ENCODE measurements at places on chromosomes 4 and X.

DNA sequence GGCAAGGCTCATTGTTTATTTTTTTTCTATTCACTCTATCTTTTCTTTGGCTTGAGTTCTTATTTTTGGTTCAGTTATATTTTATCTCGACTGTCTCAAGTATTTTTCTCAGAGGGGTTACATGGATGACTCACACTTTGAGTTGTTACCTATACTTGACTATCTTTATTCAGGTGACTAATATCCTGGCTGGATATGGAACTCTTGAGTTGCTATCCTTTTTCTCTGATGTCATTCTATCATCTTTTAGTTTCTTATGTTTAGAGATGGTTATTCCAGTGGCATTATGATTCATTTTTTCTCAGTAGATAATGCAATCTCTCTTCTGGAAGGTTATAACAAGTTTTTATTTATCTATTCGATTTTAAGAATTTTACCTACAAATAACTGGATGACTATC is 117.9 kb downstream of the COX18 start:
- DNase-seq = no peak

- no peak for DNase-seq
Measured at GRCh38 chrX:68870357-68870756, 41.5 kb downstream of the EFNB1 start.

DNA sequence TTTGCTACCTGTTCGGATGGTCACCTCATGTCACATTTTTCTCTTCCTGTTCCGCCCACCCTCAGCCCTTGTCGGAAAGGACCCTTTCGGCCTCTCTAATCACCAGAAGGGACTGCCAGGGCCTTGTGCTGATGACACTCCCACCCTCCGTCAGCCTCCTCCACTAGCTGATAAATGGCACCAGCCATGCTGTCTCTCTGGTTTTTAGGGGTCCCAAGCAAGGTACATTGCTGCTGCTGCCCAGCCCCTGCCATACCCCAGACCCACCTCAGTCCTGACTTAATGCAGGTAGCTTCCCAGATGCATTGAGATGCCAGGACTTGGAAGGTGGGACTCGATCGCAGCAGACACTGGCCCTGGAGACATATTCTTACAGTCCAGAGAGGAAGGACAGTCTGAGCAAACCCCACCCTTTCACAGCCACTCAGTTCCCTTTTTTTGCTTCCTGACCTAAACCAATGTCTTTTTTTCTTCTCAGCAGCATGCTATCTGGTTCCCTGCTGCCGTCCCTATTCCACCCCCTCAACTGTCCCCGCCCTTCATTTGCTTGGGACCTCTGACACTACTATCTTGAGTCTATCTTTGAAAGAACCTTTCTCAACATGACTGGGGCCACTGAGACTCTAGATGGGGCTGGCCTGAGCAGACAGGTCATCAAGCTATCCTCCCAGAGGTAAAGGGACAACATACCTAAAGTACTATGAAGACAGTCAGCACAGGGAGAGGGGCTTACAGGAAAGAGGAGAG is at the start of gene BTK:
Gene BTK (minus strand): TSS at position 397 of the 747 bp plus-strand sequence. CDS start 10,907 bp downstream, outside the sequence.
- DNase-seq = no peak

DNA sequence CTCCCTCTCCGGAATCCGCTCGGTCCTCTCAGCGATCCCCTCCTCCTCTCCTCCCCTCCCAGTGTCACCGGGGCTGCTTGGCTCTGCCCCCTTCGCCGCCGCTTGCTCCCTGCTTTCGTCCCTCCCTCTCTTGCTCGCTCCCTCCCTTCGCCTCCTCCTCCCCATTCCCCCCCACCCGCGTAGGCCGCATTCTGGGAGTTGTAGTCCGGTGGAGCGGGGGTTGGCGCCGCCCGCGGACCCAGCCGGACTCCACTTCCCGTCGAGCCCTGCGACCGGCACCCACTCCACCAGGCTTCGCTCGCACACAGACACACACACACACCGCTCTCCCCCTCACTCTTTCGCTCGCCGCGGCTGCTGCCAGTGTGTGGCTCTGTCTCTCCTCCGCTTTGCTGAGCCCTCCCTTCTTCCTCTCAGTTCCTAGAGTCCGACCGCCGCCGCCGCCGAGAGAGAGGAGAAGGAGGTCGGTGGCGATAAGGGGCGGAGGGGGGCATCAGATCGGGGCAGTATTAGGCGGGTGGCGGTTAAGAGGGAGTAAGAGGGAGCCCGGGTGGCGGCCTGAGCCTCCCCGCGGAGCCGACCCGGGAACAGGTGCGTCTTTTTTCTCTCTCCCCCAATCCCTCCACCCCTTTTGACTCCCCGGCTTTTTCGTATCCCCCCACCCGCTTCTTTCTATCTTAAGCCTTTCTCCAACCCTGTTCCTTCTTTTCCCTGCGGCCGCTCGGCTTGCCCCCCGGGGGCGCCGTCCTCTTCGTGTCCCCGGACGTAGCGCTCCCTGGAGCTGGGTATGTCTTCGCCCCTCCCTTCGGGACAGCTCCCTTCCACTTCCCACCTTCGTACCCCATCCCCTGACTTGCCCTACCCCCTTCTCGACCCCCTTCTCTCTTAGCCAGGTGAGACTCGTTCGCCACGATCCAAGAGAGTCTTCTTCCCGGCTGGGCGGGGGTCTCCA is at the start of gene BCORL1:
Gene BCORL1 (plus strand): TSS at position 336 of the 952 bp plus-strand sequence. CDS start 22,597 bp downstream, outside the sequence.
- peak; percentile 81 for DNase-seq

GRCh38 chr4:55251342-55251741 is 94.7 kb upstream of the SRD5A3 start:
- DNase-seq = no peak

DNA sequence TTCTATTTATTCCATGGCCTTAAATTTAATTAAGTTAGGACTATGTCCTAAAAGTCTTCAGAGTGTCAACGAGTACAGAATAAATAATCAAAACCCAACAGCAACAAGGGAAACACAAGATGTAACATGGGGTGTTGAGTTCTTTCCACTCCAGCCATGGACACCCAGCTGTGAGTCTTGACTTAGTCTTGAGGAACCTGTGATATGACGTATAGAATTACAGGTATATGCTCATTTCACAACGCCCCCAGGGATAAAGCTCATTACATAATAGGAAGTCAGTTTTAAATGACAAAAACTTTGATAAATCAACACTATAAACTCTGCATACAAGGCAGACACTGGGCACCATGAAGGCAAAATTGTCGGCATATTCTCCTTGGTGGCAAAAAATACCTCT is 200.0 kb upstream of the CASK start:
- DNase-seq = no peak

DNA sequence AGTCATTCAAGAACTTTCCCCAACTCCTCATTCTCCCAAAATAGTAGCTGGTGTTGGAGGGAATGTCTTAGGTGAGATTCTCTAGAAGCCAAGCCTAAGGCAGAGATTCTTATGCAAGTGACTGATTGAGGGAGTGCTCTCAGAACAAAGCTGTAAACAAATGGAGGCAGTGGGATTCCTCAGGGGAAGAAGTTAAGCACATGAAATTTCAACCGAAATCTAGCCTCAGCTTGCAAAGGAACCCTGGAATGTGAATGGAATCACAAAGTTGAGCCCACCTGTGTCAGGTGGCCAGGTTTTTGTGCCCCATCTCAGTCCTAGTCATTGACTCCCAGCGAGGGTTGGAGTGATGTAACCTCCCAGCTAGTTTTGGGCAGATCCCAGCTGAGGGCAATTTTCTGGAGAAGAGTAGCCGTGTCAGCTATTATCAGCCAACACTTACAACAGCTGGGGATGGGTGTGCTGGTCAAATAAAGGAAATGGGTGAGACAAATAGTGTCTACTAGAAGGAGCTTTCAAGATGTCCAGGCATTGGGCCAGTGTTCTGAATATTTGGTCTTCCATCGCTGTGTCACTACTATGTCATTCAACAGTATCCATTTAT is 29.7 kb upstream of the FGF2 start:
- DNase-seq = no peak

GRCh38 chr4:77040854-77041725 is 34.7 kb downstream of the CCNI start:
- DNase-seq = no peak

DNA sequence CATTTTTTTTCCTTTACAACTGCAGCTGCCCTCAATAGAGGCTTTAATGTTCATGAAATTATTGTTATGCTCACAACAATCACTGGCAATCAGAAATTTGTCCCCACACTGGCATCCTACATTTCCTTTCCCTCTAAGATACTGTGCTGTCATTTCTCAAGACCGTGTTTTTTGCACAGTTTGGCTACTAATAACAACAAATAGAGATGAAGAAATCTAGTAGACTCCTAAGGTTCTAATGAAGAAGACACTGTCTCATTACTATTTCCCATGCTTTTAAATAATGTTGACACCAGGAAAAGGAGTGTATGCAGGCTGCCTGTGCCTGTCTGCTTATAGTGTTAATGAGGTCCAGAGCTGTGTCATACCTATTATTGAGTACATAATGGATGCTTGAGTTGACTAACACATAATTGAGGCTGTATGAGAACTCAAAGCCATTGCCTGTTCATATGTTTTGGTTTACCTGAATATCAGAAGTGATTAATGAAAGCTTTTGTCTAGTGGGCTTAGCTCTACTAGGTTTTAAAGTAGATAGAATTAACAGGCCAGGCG is 1.5 kb upstream of the EIF4E start:
- DNase-seq = no peak

- DNase-seq = no peak
Measured at GRCh38 chrX:45134775-45135174, 65.9 kb downstream of the DIPK2B start.

- DNase-seq = no peak
Measured at GRCh38 chrX:16934185-16934584, 12.3 kb upstream of the REPS2 start.

GRCh38 chr4:176340871-176341685 is 21.3 kb downstream of the SPCS3 start:
- no peak for DNase-seq

GRCh38 chr4:17490575-17491059 is 21.3 kb downstream of the QDPR start:
- no peak for DNase-seq

DNA sequence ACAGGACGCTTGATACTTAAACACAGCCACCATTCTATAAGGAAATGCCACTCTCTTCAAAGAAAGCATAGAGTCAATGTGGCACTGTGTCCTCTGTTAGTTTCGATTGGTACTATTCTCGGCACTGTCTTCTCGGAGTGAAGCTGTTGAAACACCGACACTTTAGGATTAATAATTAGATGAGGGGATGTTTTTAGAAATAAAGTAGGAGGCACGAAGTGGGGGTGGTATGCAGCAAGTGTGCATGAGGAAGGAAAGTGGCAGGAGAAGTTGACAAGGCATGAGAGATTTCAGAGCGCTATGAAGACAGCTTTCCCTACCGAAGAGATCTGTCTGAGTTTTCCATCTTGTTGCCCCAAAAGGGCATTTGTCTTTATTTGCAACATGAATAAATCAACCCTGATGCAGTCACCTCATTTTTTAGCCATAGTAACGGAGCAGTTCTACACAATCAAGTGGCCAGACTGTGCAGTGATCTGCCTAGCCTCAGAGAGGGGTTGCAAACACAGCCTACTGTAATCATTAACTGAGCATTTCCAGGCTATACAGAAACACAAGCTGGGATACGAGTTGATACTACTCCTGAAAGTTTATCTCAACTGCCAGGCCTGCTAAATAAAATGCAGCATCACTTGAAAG is 8.3 kb downstream of the GPRIN3 start:
- DNase-seq = no peak

DNA sequence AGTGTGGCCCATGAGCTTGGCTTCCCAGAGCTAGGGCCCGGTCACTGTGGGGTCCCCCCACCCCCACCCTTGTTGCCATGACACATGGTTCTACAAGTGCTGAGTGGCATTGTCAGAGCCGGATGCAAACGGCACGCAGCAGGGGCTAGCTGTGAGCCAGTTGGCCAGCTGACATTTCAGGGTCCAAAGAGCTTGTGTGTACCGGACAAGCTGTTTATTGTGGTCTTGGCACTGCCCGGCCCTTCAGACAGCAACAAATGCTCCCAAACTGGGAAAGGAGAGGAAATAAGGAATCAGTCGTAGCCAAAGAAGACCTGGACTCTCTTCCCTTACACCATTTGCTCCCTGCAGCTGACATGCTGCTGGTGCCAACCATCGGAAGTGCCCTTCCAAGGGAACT is 36.8 kb downstream of the TSC22D3 start:
- DNase-seq = no peak

GRCh38 chr4:7770224-7771050 is 169.2 kb downstream of the AFAP1 start:
- no peak for DNase-seq

DNA sequence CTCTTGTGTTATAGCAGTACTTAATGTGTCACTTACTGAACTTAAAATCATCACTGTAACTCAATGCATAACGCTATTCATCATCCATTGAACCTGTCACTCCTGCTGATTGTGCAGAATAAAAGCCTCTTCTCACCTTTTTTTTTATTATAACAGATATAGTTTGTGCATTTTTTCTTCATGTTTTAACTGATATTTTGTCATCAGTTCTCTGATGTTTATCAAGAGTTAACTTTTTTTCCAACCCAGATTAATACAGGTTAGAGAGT is 100.4 kb downstream of the SLIT2 start:
- no peak for DNase-seq

DNA sequence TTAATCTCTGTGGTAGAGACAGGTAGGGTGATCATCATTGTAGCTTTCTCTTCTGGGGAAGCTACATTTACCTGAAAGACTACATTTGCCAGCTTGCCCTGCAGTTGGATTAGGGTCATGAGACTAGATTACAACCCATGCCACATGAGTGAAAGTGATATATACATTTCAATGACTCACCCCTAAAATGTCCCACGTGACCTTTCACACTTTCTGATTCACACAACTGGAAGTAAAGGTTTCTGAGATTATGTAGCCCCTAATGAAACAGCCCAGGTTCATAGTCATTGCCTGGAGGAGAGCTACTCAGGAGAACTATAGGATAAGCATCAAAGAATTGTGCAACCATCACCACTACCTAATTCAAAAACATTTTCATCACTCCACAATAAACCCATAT is 17.8 kb downstream of the PDCL2 start:
- no peak for DNase-seq

- no peak for DNase-seq
Measured at GRCh38 chr4:109547394-109547793, 12.7 kb upstream of the MCUB start.

DNA sequence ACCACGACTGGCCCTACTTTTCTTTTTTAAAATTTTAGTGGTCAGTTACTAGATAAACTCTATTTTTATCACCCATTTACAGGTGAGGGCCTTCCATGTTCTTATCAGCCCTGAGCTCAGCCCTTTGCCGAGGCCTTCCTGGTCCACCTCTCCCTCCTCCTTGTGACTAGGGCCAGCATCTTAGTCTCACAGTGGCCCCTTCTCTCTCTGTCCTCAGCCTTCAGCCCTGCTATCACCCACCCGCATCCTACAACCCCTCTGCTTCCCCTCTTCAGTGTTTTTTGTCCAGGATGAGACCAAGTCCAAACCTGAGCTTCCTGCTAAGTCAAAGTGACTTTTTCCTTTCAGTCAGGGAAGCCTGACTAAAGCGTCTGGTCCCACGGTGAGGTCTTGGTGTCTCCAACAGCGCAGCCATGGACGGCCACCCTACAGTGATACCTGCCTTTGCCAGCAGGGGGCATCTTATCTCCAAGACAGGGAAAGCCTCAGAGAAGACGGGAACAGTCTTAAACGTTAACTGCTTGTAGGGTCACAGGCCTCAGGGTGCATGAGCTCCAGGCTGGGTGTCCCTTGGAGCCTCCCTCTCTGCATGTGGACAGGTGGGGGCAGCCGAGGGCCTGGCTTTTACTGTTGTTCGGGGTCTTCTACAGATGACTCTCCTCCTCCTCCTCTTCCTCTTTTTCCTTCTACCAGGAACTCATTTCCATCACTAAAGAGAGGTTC is 11.7 kb upstream of the GAGE10 start:
- peak; percentile 19 for DNase-seq

- no peak for DNase-seq
Measured at GRCh38 chr4:2247128-2248043, 5.5 kb upstream of the HAUS3 start.

All from GM04504 (cell line).